NCI-H2107 (cell line): ENCODE measurements at places on chromosomes 12 and 14.
A peak's percentile ranks its signal among the peaks of the same experiment; 100 is the strongest.

DNA sequence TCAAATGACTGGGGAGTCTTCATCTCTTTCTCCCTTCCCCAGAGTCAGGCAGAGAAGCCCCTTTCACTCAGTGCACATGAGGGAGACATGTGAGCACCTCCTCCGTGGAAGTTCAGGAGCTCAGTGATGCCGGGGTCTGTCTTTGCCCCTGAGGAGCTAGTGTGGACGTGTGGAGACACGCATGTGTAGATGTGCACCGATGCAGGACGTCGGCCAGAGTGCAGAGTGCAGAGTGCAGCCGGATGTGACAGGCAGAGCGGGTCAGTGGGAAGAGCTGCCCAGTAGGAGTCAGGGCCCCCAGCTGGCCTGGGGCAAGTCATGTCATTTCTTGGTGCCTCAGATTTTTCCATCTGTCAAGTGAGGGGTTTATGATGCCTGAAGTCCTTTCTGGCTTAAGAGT, 20.7 kb downstream of the TSPAN9 start:
- DNase-seq = no peak

- DNase-seq = no peak
Observed at GRCh38 chr14:69701857-69702256, 65.1 kb upstream of the SRSF5 start.

DNA sequence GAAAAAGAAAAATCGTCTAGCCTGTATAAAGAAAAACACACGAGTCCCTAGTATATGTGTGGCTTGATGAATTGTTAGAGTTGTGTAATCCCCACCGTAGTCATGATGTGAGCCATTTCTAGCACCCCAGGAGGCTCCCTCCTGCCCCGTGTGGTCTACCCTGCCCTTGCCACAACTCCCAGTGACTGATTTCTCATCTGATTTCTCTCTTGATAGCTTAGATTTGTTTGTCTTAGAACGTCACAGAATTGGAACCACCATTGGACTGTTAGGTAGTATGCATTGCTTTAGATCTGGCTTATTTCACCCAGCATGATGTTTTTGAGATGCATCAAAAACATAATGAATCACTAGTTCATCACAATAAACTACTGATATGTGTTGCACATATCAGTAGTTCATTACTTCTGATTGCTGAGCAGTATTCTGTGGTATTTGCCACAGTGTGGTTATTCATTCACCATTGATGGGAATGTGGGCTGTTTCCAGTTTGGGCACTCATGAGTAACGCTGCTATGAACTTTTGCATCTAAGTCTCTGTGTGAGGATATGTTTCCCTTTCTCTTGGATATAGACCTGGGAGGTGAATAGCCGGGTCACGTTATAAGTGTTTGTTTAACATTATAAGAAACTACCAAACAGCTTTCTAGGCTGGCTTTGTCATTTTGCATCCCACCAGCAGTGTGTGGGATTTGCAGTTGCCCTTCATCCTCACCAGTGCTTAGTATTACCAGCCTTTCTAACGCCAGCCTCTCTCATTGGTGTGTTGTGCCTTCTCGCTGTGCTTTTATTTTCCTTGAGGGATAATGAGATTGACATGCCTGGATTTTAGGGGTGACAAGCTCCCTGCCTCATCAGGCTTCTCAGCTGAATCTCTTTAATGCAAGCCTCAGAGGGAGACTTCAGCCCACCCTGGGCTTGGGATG, 31.9 kb upstream of the NCOR2 start:
- no peak for DNase-seq

- DNase-seq = no peak
Observed at GRCh38 chr12:34286934-34287333, 264.6 kb downstream of the ALG10 start.

GRCh38 chr12:124332058-124332672, 37.3 kb downstream of the RFLNA start:
- DNase-seq = no peak

DNA sequence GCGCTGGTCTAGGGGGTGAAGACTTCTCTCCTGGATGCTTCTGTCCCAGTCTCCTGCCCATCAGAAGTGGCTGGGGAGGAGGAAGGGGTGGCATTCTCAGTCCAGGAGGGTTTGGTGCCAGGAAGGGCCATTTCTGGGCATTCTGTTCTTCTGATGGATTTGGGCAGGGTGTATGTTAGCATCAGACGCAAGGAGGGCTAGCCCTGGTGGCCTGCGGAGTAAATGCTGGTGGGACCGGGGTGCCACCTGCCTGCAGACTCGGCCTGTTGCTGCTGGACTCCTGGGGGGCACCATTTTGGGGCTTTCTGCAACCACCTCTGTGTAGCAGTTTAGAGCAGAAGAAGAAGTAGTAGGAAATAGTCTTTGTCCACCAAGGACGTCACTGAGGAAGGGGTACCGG, 31.7 kb downstream of the AACS start:
- DNase-seq = no peak

DNA sequence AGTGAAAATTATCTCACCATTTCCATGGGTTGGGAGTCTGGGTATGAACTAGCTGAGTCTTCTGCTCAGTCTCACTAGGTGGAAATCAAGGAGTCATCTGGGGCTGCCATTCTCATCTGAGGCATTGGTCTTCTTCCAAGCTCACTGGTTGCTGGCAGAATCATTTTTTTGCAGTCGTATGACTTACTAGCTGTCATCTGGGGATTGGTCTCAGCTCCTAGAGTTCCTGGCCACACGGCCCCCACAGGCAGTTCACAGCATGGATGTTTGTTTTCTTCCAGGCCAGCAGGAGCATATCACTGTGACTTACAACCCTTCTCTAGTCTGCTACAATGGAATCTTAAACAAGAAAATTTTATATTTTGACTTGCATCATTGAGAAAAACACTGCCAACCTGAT, 18.6 kb upstream of the OR10AD1 start:
- DNase-seq = no peak

DNA sequence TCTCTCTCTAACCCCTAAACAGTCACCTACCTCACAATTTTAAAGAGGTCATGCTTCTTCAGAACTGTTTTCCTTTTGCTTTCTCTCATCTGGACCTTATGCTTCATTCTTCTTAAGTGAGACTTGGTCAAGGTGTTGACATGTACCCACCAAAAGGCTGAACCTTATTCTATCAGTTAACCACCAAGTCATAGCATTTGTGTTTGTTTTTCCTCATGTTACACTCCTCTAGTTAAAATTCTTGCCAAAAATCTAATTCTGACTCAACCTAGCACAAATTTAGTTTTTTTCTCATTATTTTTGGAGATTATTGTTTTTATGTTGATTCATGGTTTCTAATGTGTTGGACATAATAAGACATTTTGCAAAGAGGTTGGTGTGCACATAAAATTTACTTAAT, 578.6 kb downstream of the SLC16A7 start:
- no peak for DNase-seq

GRCh38 chr12:110762891-110763290, 20.2 kb upstream of the PPP1CC start:
- no peak for DNase-seq

DNA sequence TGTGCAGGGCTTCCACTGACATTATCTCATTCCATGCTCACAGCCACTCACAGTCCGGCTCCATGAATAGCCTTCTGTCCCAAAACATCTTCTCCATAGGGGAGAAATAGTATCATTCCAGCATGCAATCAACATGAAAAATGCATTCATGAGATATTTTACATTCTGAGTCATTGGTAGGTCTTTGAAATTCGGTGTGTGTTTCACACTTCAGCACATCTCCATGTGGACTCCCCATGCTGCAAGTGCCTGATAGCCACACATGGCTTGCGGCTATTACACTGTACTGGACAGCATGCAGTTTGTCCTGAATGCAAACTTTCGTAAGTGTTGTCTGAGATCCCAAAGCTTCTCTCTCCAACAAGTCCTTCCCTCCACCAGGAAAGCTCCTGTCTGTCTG, 449.3 kb downstream of the MED13L start:
- no peak for DNase-seq

DNA sequence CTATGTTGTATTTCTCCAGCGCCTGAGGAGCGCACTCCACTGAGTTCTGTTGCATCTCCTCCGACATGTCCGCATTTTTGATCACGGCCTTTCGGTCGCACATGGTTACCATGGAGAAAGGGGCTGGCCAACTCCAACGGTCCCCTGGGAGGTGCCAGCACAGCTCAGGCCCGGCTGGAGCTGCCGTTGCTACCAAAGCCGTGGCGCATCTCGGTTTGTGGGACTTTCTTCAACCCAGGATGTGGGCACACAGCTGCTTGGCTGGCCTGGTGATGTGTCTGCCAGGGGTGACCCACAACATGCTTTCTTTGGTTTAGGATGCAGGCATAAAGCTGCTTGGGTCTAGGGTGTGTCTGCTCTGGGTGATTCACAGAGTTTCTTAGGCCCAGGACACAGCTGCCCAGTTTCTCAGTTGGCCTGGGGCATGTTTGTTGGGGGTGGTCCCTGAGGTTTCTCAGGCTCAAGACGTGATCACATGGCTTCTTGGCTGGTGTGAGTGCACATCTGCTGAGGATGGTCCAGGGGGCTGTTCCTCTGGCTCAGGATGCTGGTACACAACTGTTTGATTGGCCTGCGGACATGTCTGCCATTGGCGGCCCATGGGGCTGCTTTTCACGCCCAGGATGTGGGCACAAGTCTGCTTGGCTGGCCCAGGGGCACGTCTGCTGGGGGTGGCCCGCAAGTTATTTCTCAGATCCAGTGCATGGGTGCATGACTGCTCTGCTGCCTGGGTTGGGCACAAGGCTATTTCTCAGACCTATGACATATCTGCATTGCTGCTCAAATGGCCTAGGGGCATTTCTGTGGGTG, 25.9 kb upstream of the GTF2A1 start:
- no peak for DNase-seq

- DNase-seq = no peak
Observed at GRCh38 chr14:74462993-74463392, 30.1 kb downstream of the NPC2 start.

GRCh38 chr12:104721039-104721405, 237.1 kb downstream of the SLC41A2 start:
- no peak for DNase-seq

DNA sequence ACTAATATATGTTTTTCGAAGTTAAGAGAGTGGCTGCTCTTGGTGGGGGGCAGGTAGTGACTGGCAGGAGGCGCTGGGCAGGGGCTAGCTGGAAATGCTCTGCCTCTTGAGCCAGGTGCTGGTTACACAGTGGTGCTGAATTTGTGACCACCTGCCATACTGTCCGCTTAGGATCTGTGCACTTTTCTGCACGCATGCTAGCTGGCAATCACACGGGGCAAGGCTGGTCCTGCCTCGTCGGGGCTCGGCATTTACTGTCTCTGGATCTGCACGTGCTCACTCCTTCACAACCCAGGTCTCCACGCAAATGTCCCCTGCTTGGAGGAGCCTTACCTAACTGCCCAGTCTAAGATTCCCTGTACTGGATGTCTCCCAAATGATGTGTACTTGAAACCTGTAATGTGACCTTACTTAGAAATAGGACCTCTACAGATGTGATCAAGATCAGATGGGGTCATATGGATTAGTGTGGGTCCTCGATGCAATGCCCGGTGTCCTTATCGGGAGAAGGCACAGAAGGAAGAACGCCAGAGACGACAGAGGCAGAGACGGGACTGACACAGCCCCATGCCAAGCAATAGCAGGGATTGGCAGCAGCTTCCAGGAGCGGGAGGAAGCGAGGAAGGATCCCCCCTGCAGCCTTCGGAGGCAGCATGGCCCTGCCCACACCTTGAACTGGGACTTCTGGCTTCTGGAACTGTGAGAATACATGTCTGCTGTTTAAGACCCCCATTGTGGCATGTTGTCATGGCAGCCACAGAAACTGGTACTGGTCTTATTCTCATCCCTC, 59.5 kb downstream of the RBM19 start:
- no peak for DNase-seq

DNA sequence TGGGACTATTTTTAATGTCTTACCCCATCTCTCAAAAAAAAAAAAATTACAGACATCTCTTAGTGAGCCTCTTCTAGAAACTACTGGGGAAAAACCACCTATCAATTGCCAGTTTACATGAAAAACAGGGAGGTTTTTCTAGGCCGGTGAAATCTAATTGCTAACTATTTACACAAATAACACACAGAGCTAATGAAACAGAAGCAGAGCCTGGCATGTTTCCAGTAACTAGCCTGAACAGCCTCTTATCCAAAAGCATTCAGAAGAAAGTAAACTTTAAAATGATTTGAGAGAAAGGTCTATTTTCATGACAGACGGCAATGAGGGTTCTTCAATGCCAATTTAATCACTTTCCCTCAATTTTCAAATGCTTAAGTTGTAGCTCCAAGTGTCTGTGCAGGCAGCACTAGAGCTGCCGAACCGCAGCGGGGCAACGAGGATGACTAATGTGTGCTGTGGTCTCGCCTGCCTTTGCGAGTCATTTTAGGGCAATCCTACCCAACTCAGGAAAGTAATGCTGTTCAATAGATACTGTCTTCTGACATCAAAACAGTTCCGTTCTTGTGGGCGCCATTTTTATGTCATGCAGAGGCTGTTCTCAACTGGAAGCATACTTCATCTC, 84.6 kb downstream of the SETD3 start:
- DNase-seq = peak; percentile 44

- DNase-seq = no peak
Observed at GRCh38 chr12:125249066-125249824, 184.0 kb downstream of the AACS start.

DNA sequence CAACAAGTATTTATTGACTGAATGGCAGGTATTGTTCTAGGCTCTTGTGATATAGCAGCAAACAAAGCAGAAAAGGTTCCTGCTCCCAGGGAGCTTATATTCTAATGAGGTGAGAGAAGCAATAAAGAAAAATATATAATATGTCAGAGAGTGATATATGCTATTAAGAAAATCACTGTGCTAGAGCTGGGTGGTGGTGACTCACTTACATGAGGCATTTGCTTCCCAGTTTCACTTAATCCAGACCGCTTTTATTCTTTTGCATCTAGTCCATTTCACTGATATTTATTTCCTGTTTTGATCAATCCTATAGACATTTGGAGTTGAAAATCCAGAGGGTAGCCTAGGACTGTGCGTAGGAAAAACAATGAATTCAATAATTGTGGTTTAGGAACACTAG, 17.5 kb downstream of the TRHDE start:
- no peak for DNase-seq

- no peak for DNase-seq
Observed at GRCh38 chr12:75876832-75877762, 154.5 kb downstream of the PHLDA1 start.

DNA sequence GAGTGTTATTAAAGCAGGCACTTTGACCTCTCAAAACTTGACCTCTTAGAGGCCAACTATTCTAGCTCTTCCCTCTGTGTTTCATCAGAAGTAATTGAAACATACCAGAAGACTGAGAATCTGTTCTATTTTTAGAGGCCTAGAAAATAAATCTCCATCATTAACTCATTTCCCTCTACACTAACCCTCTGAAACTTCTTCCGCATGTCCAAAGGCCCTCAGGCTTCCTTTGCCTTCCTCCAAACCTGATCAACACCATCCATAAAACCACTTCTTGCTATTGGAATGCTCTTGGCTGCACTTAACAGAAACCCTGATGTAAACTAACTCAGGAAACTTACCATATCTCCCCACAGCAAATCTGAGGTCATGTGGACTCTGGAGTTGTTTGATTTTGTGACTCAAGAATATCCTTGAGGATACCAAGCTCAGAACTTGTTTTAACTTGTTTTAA, 196.4 kb downstream of the RPAP3 start:
- DNase-seq = no peak
